Heart right ventricle (tissue), 16 donors: ENCODE measurements at places on chromosomes 16 and 17.

GRCh38 chr17:48589060-48589830, 796 bp downstream of the HOXB3 start:
- H3K4me1 ChIP-seq, result peaks cover 19% of the 10 kb centered on the region
- no peak overlapping the region for H3K27ac ChIP-seq
- H3K4me3 ChIP-seq, result no peak overlapping the region
- no peak for DNase-seq
- peaks cover 99% of the 10 kb centered on the region for H3K27me3 ChIP-seq

- peaks cover 18% of the 10 kb centered on the region for H3K36me3 ChIP-seq
- H3K4me1 ChIP-seq, result peaks cover 6% of the 10 kb centered on the region
Measured at GRCh38 chr16:30958175-30959079, 873 bp downstream of the SETD1A start.

DNA sequence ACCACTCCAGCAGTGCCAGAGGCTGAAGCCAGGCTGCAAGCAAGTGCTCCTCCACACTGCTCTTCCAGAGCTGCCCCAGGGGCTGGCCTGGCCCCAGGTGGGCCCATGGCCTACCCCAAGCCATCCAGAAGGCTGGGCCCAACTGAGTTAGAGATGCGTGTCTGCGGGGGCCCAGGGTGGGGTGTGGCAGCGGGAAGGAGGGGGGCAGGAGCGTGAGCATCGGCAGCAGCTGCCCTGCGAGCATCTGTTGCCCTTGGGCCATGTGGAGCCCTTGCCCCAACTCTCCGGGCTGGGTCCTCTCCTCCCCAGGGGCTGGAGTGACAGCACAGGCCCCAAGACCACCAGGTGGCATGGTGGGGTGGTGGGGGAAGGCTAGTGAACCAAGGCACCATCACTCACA, 7.3 kb upstream of the SREBF1 start:
- H3K4me1 ChIP-seq, result peaks cover 31% of the 10 kb centered on the region
- no peak overlapping the region for H3K4me3 ChIP-seq
- no peaks in the 10 kb centered on the region for H3K27me3 ChIP-seq

GRCh38 chr17:76546556-76547182, 6.8 kb downstream of the PRCD start:
- H3K27ac ChIP-seq, result peak overlapping the region; percentile 60
- no peak overlapping the region for H3K4me3 ChIP-seq
- no peaks in the 10 kb centered on the region for H3K27me3 ChIP-seq

DNA sequence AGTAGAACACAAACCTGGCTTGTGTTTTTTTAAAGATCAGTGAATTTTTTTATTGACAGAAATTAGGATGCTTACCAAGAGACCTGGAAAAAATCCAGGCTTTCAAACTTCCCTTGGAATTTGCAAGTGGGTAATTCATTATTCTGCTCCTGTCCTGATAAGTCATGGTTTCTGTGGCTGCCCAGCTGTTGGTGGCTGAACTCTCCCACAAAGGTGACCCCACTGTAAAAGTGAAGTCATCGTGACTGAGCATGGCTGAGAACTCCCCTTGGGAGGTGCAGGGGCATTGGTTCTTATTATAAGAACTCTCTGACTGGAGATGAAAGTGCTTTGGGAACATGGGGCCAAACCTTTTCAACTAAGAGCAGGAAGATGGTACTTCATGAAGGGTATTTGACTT, 46.6 kb upstream of the TANC2 start:
- no peaks in the 10 kb centered on the region for H3K27me3 ChIP-seq
- H3K4me3 ChIP-seq, result no peak overlapping the region
- no peaks in the 10 kb centered on the region for H3K36me3 ChIP-seq
- peaks cover 20% of the 10 kb centered on the region for H3K4me1 ChIP-seq
- DNase-seq, result no peak
